Natural killer cell (primary cell): ENCODE measurements at places on chromosomes 11 and 22. TPM values are rescaled to one million over a fixed set of nuclear protein-coding genes. Genes with fewer than 3 reads are reported as not detected.

Gene PANX2
- 0.16 TPM for total RNA-seq

Gene NRIP3
- 6.1 TPM for total RNA-seq

Gene OR10A3
- total RNA-seq, result not detected

Gene KRTAP5-2
- total RNA-seq, result not detected

Gene OR5A1
- not detected for total RNA-seq

Gene KDM4E
- not detected for total RNA-seq

Gene ST14
- total RNA-seq, result 0.61 TPM

Gene CACNA1I
- 0.83 TPM for total RNA-seq

Gene TMA7B
- total RNA-seq, result 8.7 TPM

Gene KRTAP5-1
- not detected for total RNA-seq

Gene OR51B2
- total RNA-seq, result not detected

Gene SLC5A1
- total RNA-seq, result not detected

Gene OVOL1
- 0.11 TPM for total RNA-seq

Gene BBOX1
- not detected for total RNA-seq

Gene CDC42BPG
- 10.7 TPM for total RNA-seq

Gene VPS37C
- total RNA-seq, result 6.4 TPM

Gene KCNJ1
- not detected for total RNA-seq

Gene HBG2
- total RNA-seq, result not detected

Gene C22orf42
- not detected for total RNA-seq

Gene GAB4
- 0.57 TPM for total RNA-seq

Gene LDHAL6A
- 0.72 TPM for total RNA-seq

Gene RTN4RL2
- total RNA-seq, result 0.38 TPM
